ENCODE measurements at places on chromosomes 3 and 15.

DNA sequence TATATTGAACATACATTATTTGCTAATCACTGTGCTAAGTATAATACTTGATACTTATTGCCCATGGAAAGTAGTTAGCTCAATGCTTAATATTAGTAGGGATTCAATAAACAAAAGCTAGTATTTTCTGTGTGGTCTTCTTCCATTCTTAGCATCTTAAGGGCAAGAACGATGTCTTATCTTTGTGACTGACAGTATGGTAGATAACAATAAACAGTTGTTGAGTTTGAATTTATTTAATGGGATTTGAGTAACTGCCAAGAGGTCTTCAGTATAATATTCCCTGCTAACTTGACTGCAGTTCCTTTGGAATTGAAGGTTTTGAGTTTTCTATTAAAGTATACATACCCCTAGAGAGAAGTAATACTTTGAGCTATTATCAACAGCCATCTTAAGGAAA is 70.1 kb downstream of the ZNF609 start:
- DNase-seq, result no peak

- no peak for DNase-seq
Observed at GRCh38 chr3:63202529-63202928, 75.6 kb upstream of the SYNPR start.

GRCh38 chr3:186719945-186720739 is 3.0 kb downstream of the KNG1 start:
- no peak for DNase-seq

DNA sequence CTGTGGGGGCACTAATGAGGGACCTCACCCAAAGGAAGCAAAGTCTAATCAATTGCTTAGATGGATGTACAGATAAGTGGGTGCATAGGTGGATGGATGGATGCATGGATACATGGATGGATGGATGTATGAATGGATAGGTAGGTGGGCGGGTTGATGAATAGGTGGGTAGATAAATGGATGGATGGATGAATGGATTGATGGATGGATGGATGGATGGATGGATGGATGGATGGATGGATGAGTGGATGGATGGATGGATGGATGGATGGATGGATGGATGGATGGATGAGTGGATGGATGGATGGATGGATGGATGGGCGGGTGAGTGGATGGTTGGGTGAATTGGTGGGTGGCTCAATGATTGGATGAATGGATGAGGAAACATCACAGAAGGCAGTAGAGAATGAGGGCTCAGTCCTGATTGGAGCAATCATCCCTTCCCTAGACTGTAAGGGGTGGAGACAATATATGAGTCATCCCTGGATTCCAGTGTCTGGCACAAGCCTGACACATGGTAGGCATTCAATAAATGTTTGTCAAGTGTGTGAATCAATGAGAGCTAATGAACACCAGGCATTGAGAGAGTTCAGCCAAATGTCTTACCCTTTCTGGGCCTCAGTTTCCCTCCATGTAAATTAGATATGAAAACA is 40.4 kb upstream of the PXYLP1 start:
- DNase-seq, result peak; percentile 22

Measured in astrocyte of the hippocampus (primary cell).